ENCODE measurements at places on chromosomes 6 and 20.
A peak's percentile ranks its signal among the peaks of the same experiment; 100 is the strongest.

DNA sequence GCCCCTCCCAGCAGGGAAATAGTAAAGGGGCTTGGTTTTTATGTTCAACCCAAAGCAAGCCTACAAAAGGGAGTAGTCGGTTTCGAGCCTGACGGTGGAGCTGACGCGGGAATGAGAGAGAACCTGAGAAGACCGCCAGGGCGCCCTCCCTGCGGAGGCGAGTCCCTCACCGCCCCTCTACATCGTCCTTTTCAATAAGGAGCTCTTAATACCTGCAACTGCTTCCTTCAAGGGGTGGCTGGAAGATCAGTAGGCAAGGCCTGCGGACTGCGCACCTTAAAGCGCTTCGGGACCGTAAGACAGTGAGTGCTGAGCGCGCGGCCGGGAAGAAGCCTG, 709 bp upstream of the ZNF76 start:
- H3K27me3 ChIP-seq = no peaks in the 10 kb centered on the region
- peak overlapping the region; percentile 95 for H3K4me3 ChIP-seq
- H3K27ac ChIP-seq = peak overlapping the region; percentile 99
- no peaks in the 10 kb centered on the region for H3K4me1 ChIP-seq
- H3K36me3 ChIP-seq = no peaks in the 10 kb centered on the region
- no peak for DNase-seq

DNA sequence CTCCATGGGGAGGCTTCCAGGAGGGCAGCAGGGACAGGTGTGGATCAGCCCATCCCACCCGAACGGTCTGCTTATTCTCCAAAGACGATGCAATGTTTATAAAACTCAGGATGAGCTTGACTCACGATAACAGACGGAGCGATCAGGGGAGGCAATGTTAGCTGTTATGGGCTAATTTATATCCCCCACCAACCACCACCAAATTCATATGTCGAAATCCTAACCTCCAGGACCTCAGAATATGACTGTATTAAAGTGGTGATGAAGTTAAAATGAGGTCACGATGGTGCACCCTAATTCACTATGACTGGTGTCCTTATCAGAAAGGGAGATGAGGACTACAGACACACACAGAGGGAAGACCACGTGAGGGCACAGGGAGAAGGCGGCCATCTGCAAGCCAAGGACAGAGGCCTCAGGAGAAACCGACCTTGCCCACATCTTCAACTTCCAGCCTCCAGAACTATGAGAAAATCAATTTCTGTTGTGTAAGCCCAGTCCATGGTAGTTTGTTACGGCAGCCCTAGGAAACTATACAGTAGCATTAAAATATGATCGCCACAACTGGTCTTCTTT, 7.0 kb downstream of the ADTRP start:
- peaks cover 17% of the 10 kb centered on the region for H3K4me1 ChIP-seq
- H3K36me3 ChIP-seq = no peaks in the 10 kb centered on the region
- H3K4me3 ChIP-seq = no peak overlapping the region
- no peak for DNase-seq
- H3K27me3 ChIP-seq = no peaks in the 10 kb centered on the region

DNA sequence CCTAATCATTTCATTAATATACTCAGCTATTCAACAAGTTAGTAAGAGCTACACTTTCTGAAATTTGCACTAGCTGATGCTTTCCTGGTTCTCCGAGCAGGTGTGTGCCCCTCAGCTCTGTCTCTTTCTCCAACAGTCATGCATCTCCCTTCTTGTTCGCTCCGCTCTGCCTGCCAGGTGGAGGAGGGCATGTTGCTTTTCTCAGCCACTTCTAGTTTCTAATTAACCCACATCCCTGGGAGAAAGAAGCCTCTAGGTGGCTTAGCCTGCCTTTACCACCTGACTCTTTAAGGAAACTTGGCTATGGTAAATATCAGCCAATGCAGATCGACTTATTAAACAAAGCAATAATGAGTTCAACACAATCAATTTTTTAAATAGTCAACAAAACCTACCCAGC, 34.2 kb downstream of the LRFN2 start:
- H3K4me3 ChIP-seq = no peak overlapping the region
- H3K36me3 ChIP-seq = no peaks in the 10 kb centered on the region
- no peak for DNase-seq
- no peak overlapping the region for H3K27ac ChIP-seq
- no peaks in the 10 kb centered on the region for H3K4me1 ChIP-seq

GRCh38 chr6:109048176-109048575, 46.5 kb downstream of the SESN1 start:
- H3K27ac ChIP-seq = peak overlapping the region; percentile 51
- no peaks in the 10 kb centered on the region for H3K36me3 ChIP-seq
- no peak for DNase-seq
- peaks cover 20% of the 10 kb centered on the region for H3K4me1 ChIP-seq
- H3K27me3 ChIP-seq = no peaks in the 10 kb centered on the region

- peaks cover 23% of the 10 kb centered on the region for H3K4me1 ChIP-seq
- H3K27me3 ChIP-seq = peaks cover 7% of the 10 kb centered on the region
- no peak overlapping the region for H3K4me3 ChIP-seq
- H3K27ac ChIP-seq = no peak overlapping the region
- no peak for DNase-seq
- no peaks in the 10 kb centered on the region for H3K36me3 ChIP-seq
Measured at GRCh38 chr6:107714104-107714503, 110.0 kb downstream of the SCML4 start.

All from heart left ventricle (tissue), 16 donors.